KBM-7 (cell line): ENCODE measurements at places on chromosomes 13 and 19.

GRCh38 chr13:29513981-29514719, 81.3 kb downstream of the SLC7A1 start:
- no peak for DNase-seq

GRCh38 chr19:41322451-41322850, 12.5 kb downstream of the CCDC97 start:
- no peak for DNase-seq

DNA sequence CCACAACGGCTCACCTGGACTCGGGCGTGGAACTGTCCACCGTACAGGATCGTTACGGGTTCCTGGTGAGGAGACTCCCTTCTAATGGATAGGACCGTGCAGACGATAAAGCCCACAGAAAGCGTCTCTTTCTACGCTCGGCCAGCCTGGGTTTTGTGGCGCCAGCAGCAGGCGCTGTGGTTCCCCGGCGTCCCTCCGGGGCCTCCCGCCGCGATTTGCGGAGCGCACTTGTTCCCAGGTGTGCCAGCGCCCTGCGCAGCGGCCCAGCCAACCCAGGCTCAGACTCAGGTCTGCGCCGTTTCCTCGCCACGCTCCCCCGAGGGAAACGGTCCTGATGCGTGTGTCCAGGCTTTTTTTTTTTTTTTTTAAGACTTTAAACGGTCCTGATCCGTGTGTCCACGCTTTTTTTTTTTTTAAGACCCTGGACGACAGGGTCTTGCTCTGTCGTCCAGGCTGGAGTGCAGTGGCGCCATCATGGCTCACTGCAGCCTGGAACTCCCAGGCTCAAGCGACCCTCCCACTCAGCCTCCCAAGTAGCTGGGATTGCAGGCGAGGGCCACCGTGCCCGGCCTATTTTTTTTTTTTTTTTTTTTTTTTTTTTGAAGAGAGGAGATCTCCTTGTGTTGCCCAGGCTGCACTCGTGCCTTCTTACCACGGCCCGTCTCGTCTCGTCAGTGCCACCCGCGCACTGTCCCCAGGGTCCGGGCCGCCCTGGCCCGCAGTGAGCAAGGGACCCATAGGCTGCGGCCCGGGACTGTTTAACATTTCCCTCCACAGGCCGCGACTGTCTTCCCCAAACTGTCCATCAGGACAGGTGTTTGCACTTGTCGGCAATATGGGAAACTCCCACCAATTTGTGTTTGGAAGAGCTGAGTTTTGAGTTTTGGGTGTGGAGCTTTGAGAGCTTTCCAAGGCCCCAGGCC, 23.8 kb downstream of the GJA3 start:
- no peak for DNase-seq

DNA sequence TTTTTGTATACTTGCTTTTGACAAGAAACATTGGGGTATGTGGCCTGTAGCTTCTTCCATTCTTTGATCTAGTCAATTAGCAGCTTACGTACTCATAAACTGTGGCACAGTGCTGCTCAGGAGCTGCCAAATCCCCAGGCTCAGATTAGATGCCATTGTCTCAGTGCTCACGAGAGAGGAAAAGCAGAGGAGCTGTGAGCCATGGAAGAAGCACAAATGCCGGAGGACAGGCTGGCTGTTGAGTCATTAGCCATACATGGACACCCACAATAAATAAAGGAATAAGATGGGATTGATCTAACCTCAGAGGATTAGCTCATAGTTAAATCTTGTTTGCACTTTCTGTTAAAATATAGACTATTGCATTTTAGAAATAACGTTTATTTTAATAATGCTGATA, 121.7 kb downstream of the POSTN start:
- DNase-seq: no peak

DNA sequence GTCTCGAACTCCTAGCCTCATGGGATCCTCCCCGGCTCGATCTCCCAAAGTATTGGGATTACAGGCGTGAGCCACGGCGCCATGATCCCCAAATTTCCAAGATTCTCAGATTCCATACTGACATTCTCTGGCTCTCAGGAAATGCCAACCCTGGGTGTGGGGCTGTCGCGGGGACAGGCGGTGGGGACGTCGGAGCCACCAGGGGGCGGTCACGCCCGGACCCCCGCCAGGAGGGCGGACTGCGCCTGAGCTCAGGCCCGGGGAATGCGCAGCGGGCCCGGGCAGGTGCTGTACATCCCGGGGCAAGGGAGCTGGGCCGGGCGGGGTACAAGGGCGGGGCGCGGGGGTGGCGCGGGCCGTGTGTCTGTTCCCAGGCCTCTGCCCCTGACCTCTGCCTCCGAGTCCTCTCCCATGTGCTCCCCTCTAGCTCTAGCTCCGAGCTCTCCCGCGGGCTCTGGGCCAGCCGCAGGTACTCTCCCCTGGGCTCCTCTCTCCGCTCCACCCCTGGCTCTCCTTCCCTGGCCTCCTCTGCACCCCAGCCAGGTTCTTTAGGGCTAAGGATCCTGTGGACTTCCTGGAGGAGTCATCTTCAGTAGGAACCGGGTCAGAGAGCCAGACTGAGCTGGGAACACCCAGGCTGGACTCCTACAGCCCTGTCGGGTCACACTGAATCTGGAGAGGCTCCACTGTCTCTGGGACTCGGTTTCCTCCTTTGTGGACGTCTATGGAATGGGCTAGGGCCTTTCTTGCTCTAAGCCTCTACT, 2.4 kb downstream of the PPP1R13L start:
- DNase-seq: peak; percentile 75

DNA sequence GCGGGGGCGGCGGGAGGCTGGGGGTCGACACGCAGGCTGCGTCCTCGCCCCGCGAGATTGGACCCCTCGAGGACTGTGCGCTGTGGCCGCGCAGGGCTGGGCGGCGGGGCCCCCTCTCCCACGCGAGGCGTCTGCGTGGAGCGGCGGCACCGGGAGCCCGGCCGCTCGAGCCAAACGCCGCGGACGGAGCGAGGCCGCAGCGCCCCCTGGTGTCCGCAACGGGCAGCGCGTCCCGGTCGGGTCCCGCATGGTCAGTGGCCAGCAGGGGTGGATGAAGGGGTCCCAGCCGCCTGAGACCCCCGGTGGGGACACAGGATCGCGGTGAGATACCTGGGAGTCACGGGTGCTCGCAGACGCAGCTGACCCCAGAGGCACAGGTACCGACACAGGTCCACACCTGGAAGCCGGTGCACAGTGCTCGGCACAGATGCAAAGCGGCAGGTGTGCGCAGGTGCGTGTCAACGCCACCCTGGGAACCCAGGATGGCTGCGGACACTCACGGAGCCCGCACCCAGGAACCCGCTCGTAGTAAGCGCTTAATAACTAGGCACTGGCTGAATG, 2.1 kb upstream of the CIRBP start:
- DNase-seq: no peak

DNA sequence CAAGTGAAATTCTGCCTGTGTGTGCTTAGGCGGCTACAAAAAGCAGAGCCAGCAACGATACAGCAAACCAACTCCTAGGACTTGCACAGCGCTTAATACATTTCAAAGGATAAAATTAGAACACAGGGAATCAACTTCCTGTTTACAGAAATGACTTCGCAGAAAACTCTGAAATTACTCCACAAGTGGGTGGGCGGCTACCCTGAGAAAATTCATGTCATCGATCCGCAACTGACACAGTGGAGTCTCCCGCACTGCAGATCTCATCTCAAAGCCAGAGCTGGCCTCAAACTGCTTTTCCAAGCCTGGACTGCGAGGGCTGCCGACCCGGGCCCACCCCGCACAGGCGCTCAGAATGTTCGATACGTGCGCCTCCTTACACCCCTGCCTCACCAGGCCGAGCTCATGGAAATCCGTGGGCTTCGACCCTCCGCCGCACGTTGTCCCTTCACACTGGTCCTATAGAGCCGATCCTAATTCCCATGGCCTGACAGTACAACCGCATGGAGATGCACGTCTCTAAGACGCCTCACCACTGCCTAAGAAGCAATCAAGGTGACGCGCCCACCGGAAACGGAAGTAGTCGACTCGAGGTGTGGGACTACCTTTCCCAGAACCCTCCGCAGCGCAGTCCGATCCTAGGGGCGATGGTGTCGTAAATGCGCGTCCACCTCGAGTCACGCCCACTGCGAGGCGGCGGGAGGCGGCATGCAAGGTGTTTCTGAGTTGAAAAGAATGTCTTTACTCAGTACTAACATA, at the start of gene ZNF229:
Gene ZNF229, minus strand, starts transcription at position 557 of the 759 bp plus-strand sequence. CDS start 5,625 bp downstream, outside the sequence.
- DNase-seq: no peak

- DNase-seq: no peak
Observed at GRCh38 chr19:33641261-33641660, 19.5 kb downstream of the CHST8 start.

GRCh38 chr13:34338102-34338501, 520.2 kb downstream of the RFC3 start:
- no peak for DNase-seq

DNA sequence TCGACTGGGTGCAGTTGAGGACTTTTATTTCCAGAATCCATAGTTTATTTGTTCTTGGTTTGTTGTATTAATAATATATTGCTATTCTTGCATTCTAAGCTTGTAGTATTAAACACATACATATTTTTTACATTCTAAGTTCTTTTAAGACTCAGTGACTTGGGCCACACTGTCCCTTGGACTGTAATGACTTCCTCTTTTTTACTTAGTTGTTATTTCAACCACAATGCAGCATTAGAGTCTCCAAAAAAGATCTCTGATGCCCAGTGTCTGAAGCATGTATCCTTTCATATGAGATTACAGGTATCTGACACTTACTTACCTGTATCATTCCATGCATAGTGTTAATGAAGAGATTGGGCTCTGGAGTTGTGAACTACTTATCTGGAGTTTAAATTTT, 864.9 kb upstream of the PCDH20 start:
- peak; percentile 11 for DNase-seq

- DNase-seq: no peak
Observed at GRCh38 chr13:78029901-78030300, 111.3 kb upstream of the EDNRB start.

DNA sequence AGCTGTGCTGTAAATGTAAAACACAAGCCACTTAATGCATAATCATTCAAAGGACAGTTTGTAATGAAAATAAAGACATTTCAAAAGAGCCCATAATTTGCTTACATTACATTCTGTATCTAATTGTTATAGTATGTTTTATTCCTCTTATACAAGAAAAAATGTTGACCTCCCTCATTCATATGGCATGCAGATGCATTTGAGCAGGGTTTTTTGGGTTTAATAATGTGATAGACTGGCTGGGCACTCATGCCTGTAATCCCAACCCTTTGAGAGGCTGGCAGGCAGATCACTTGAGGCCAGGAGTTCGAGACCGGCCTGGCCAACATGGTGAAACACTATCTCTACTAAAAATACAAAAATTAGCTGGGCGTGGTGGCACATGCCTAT, 11.6 kb upstream of the ARL11 start:
- DNase-seq: no peak

GRCh38 chr19:2700660-2701360, 1.7 kb downstream of the GNG7 start:
- no peak for DNase-seq

- DNase-seq: peak; percentile 27
Observed at GRCh38 chr13:30006246-30006645, 155.8 kb upstream of the UBL3 start.

DNA sequence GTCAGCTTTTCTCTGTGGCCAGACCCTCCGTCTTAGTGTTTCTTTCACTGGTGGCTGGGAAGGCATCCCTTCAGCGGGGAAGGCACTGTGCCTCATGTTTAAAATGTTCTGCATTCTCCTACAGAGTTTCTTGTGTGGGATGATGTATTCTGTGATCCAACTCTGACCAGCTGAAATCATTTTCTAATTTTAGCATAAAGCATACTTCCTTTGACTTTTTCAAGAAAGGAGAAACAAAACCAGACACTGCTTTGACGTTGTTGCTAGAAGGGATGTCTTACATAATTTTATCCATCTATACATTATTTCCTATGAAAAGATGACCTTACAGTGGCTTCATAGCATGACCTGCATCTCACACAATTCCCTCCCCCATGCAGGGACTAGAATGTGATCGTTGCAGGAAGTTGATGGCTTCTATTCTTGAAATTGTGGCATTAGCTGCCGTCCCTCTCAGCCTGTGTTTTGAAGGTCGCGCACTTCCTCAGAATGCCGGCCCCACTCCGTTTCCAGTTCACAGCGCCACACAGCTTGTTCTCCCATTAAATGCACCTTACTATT, 38.6 kb upstream of the TEX29 start:
- peak; percentile 4 for DNase-seq

GRCh38 chr13:30027569-30028455, 177.4 kb upstream of the UBL3 start:
- no peak for DNase-seq

GRCh38 chr19:54551950-54552912, 21.4 kb upstream of the LILRA2 start:
- no peak for DNase-seq

- DNase-seq: peak; percentile 22
Observed at GRCh38 chr19:35718345-35719041, 690 bp downstream of the KMT2B start.

GRCh38 chr19:35689836-35690235, 14.5 kb upstream of the ZBTB32 start:
- no peak for DNase-seq

DNA sequence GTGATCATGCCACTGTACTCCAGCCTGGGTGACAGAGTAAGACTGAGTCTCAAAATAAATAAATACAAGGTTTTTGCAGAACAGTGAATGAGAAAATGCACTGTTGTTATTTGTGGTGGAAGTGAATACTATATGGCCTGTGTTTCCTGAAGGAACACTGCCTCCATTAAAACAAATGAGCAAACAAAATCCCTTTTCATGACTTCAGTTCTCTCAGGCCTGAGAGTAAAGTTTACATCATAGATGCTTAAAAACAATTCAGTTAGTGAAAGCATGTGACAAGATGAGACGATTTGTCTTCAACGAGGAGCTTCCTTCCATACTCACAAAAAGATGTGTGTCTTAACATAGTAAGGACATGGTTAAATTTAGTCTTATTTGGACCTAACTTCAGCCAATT, 14.4 kb downstream of the SPINT2 start:
- no peak for DNase-seq

DNA sequence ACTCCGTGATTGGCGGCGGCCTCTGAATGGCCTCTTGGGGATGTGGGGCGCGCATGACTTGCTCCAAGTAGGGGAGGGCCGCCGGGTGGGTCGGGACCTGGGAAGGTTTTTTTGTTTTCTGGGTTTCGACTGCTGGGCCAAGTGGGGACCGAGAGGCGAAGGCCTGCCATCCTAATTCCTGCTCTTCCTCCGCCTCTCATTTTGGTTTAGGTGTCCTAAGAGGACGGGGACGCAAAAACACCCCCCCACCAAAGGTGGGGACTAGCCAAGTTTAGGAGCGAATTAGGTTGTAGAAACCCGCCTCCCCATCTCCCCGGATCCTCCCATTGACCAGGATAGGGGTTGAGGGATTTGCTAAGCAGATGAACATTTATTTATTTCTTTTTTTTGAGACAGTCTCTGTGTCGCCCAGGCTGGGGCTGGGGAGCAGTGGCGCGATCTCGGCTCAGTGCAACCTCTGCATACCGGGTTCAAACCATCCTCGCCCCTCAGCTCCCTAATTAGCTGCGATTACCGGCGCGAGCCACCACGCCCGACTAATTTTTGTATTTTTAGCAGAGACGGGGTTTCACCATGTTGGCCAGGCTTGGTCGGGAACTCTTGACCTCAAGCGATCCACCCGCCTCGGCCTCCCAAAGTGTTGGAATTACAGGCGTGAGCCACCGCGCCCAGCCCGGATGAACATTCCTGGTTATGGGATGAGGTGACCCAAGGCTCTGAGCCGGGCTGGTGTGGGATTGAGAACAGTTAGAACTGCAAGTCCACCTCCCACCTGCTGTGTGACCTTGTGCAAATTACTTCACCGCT, 838 bp downstream of the PPP2R1A start:
- DNase-seq: no peak
